ENCODE measurements at places on chromosomes 1 and 21.

DNA sequence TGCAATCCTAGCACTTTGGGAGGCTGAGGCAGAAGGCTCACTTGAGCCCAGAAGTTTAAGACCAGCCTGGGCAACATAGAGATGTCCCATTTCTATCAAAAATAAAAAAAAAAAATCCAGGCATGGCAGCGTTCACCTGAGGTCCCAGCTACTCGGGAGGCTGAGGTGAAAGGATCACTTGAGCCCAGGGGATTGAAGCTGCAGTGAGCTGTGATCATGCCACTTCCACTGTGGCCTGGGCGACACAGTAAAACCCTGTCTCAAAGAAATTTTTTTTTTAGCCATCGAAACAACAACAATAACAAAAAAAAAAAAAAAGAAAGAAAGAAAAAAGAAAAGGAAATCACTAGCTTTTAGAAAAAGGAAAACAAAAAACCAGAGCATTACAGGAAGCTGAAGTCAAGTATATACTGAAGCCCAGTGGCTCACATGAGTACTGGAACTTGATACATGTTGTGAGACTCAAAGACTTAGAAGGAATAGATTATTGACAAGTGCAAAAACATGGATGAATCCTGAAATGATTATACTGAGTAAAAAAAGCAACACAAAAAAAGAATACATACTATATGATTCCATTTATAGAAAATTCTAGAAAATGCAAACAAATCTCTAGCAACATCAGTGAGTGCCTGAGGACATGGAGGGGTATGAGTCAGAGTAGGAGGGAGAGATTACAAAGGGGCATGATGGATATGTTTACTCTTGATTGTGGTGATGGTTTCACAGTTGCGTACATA is 6.1 kb upstream of the RABGAP1L start:
- DNase-seq, result no peak

DNA sequence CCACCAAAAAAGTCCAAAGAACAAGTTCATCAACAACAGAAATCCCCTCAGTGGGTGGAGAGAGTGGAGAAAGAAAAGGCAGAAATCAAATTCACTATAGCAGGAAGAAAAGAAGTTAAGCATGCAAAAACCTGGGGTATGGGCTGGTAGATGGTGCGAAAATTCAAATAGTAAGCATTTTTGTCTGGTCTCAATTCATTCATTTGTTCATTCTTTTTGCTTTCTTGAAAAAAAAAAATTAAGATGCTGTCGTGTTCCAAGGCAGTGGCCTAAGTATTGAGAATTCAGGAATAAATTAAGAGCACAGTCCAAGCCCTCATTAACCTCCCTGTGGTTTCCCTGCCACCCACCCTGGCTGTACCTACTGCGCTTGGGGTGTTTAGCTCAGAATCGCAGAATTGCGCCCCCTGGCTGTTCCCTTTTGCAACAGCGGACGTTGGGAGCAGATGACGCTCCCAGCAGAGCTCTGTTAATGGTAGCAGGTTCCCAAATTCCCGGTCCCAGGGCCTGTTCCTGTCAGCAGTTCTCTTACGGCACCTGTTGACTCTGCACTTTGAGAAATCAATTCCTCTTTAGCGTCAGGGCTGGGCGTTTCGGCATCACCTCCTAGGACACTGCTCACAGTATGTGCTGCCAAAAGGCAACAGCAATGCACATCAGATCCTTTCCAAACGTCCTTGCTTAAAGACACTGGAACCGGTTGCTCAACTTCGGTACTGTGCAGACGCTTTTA is 34.0 kb upstream of the SSX2IP start:
- DNase-seq, result no peak

GRCh38 chr21:32425628-32426027 is 13.1 kb downstream of the EVA1C start:
- no peak for DNase-seq

DNA sequence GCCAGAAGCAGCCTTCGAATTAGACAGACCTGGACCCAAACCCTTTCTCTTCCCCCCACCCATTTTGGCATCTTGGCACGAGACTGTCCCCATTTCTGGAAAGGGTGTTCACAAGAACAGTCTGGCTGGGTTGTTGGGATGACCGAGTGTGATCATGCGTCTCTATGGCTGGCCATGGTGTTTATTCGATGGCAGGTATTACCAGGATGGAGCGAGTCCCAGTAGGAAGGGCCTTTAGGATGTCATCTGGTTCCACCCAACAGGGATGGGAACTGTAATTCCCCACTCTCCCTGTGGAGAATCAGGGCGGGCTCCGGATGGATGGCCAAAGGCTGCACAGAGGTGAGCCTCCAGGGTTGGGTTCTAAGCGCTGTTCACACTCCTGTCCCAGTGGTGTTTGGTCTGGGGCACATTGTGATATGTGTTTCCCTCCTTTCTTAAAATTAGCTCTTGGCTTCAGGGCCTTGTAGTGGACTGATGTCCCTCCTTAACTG is 33.4 kb upstream of the ATP5PO start:
- DNase-seq, result no peak

- no peak for DNase-seq
These were observed 4.9 kb downstream of the NHLH1 start for GRCh38 chr1:160371756-160372155.

- DNase-seq, result no peak
These were observed 65.9 kb upstream of the DNAJC6 start for GRCh38 chr1:65243491-65243890.

DNA sequence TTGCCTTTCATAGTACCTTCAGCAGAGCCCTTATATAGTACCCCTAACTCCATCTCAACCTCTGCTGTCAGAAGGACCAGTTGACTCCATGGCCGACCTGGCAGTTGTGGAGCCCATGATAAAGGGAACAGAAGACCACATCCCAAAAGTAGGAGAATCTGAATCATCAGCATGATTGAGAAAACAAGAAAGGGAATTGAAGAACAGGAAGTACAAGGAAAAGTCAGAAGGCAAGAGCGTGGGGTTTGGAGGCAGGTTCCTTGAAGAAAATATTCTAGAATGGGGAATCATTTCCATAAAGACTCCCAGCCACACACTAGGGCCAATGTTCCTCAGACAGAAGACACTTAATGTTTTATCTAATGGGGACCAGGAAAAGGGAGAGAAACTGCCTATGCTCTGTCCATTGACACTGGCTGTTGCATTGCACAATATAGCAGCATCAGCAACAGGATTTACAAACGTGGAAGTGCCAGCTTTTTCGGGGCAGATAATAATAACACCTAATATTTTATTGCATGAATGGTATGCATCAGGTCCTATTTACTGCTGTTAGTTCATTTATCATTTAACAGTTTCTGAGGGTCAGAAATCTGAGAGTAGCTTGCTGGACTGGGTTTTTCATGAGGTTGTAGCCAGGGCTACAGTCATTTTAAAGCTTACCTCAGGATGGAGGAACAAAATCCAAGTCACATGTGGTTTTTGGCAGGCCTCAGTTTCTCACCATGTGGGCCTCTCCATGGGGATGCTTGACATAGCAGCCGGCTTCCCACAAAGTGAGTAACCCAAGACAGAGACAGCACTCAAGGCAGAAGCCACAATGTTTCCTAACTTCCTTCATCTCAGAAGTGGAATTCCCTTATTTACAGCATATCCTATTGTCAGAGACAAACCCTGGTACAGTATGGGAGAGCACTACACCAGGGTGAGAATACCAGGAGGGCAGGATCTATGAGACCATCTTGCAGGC is 483.4 kb downstream of the PLPP3 start:
- DNase-seq, result no peak

DNA sequence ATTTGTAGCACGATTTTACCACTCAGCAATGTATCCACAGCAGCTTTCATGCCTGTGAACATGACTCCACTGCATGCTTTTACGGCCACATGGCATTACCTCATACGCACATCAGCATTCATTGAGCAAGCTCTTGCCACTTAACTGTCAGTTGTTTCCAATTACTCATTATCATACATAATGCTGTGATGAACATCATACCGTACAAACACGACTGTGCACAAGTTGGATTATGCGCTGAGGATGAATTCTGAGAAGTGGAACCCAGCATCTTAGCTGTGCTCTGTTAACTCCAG is 9.6 kb downstream of the UMODL1 start:
- DNase-seq, result no peak

- DNase-seq, result no peak
These were observed 516.7 kb upstream of the B3GALT2 start for GRCh38 chr1:193703121-193703520.

DNA sequence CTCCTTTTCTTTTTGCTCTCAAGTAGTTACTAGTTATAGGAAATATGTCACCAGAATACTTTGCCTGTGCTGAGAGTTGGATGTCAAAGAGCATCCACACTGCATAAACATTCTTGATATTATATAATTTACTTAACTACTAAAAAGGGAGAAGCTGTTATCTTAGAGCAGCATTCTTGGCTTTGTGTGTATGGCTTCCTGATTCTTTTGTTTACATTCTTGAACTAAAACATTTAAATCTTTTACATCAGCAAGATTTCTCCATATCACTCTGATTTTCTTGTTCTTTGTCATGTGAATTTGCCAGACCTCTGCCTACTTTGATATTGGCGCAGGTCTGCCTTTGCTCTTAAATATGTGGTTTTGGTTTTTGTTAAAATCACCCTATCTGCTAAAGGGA is 48.8 kb downstream of the SUCO start:
- no peak for DNase-seq

- no peak for DNase-seq
These were observed 4.2 kb upstream of the LINGO4 start for GRCh38 chr1:151809290-151809984.

DNA sequence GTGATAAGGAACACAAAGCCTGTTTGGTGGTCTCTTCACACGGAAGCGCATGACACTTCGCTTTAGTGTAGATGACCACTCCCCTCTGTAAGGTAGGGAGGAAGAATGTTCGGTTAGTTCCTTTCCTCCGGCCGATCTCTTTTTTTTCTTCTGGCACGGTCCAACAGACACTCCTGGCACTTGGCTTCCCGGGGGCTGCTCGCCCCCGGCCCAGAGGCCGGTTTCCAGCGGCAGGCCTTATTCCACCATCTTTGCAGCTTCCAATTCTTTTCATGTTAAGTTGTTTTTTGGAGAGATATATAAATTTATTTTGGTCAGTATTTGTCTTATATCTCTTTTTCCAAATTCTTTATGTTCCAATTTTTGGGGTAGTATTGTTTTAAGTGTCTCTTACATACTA is 151.8 kb upstream of the GREM2 start:
- DNase-seq, result no peak

DNA sequence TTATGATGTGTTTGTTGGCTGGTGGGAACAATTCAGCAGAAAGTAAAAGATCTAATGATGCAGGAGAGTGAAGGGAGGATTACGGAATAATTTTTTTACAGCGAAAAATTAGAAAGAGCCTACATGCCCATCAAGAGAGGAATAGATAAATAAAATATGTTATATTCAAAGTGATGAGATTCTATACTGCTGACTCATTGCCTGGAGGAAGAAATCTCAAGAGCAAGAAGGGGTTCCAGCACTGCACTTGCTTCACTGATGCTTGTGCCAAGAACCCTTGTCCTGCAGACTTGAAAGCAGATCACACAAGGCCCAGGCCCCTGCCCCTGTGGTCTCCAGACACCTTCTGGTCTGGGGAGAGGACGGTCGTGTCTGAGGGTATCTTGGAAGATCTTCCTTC is 295.1 kb upstream of the POU3F1 start:
- no peak for DNase-seq

GRCh38 chr1:89578946-89579684 is 53.8 kb upstream of the LRRC8C start:
- DNase-seq, result no peak

GRCh38 chr1:97668945-97669344 is 251.9 kb downstream of the DPYD start:
- DNase-seq, result no peak

- DNase-seq, result no peak
These were observed 96.0 kb upstream of the DUSP10 start for GRCh38 chr1:221837896-221838295.

GRCh38 chr1:169395955-169396354 is 28.0 kb downstream of the BLZF1 start:
- DNase-seq, result no peak

DNA sequence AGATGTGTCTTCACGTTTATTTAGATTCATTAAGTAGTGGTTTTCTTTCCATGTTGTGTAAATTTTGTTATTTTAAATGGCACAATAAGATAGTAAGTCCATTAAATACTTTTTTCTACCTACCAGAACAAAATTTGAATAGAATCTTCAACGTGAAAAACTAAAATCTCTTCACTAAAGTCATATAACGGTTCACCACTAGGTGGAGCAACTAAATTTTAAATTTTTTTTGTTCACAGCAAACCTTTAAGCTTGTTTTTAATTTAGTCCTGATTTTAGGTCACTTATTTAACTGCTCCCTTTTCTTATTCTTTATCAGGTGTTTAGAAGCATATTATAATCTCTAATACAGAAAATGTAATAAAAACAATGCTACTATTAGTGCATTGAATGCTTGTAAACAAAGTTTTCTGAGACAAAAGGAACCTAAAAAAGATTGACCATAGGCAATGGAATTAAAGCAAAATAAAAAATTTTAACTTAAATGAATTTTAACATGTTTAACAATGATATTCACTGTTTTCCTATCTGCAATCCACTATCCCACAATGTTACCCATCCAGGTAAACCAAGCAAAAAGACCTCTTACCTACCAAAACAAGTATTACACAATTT is 28.3 kb upstream of the PKN2 start:
- no peak for DNase-seq

GRCh38 chr1:94527447-94528031 is 14.0 kb downstream of the F3 start:
- DNase-seq, result no peak

- no peak for DNase-seq
These were observed 2.2 kb upstream of the PRDM2 start for GRCh38 chr1:13697738-13698137.

GRCh38 chr21:15197696-15198095 is 132.9 kb upstream of the NRIP1 start:
- no peak for DNase-seq

DNA sequence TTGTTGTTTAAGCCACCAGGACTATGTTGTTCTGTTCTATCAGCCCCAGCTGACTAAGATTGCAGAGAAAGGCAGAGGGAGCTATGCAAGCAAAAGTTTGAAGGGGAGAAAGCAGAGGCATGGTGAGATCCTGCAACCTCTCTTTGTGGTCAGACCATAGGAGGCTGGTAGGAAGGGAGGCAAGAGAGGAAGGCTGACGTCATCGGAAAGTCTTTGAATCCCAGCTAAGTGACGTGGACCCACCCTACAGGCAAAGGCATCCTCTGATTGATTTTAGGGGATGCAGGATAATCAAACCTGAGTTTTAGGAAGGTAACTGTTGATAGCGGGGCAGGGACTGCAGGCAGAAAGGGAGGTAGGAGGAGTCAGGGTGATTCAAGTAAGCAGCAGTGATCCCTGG is 23.3 kb upstream of the TNNI1 start:
- DNase-seq, result no peak

GRCh38 chr1:3069491-3070308 is 697 bp downstream of the PRDM16 start:
- DNase-seq, result no peak

DNA sequence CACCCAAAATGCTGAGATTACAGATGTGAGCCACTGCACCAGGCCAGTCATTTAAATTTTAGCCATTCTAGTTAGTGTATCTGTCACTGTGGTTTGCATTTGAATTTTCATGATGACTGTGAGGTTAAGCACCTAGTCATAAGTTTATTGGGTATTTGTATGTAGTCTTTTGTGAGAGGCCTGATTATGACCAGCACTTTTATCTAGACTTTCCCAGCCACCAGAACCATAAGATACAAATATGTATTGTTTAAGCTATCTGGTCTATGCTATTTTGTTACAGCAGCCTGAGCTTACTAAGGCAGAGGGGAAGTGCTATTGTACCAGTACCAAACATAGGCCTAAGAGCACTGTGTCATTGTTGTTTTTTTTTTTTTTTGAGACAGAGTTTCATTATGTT is 19.9 kb upstream of the DNAJC6 start:
- no peak for DNase-seq

GRCh38 chr21:29342363-29342957 is 43.7 kb downstream of the BACH1 start:
- no peak for DNase-seq
